Stimulated activated CD4-positive, alpha-beta T cell treated with anti-CD3 and anti-CD28 coated beads, Interleukin-1b, Interleukin-23, amount 100 ng/mL, for 1 hour (primary cell): ENCODE measurements at places on chromosomes 5 and 9.

GRCh38 chr5:88951457-88951856 is 68.5 kb upstream of the MEF2C start:
- DNase-seq = no peak

DNA sequence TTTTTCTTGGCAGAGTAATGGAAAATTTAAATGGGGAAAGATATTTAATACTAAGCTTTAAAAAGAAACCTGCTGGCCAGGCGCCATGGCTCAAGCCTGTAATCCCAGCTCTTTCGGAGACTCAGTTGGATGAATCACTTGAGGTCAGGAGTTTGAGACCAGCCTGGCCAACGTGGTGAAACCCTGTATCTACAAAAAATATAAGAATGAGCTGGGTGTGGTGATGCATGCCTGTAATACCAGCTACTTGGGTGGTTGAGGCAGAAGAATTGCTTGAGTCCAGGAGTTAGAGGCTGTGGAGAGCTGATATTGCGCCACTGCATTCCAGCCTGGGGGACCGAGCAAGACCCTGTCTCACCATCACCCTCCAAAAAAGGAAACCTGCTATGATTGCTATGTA is 32.8 kb downstream of the TUT7 start:
- no peak for DNase-seq

DNA sequence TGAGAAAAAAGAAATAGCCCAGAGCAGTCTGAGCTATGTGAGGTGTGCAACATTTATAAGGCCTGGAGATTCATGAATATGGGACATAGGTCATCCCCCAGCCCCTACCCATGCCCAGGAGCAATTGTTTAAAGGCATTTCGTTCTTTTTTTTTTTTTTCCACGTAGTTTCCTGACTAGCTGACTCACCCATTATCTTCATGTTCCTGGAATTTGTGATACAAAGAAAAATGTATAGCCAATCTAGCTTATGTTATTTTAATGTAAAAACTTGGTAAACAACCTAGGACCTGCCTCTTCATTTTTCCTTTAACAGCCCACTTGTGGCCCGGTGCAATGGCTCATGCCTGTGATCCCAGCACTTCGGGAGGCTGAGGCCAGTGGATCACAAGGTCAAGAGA is 81.3 kb downstream of the OSTF1 start:
- no peak for DNase-seq

- DNase-seq = no peak
Measured at GRCh38 chr5:10607023-10607665, 43.3 kb downstream of the ANKRD33B start.

- no peak for DNase-seq
Measured at GRCh38 chr5:17359451-17360011, 138.5 kb upstream of the TAF11L2 start.

GRCh38 chr9:107068581-107068980 is 205.6 kb downstream of the ZNF462 start:
- no peak for DNase-seq

GRCh38 chr9:14097215-14097614 is 216.7 kb downstream of the NFIB start:
- DNase-seq = no peak

DNA sequence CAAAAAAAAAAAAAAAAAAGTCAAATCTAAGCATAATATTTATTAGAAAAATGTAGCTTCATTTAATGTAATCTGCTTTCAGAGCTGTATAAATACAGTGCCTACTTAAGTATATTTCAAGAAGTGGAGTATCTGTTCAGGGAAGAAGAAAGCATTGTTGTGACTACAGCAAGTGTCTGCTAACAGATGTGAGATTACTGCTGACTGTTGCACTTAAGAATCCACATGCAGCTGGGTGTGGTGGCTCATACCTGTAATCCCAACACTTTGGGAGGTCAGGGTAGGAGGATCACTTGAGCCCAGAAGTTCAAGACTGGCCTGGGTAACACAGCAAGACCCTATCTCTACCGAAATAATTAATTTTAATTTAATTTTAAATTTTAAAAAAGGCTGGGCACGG is 19.0 kb downstream of the KDM3B start:
- DNase-seq = no peak

DNA sequence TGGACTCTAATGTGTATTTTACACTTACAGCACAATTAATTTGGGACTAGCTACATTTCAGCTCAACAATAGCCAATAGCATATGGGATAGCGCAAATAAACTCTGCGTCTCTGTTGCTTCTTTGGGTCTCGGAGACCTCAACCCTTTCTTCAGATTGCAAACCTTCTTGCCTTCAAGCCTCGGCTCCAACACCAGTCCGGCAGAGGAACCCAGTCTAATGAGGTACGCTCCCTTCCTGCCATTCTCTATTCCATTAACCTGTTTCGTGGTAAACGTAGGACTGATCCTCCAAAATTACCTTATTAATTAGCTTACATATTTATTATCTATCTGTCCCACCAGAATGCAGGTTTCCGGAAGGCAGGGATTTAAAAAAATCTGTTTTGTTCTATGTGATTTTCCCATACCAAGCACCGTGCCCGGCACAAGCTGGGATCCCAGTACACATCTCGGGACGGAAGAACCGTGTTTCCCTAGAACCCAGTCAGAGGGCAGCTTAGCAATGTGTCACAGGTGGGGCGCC is 525 bp upstream of the DAPK1 start:
- no peak for DNase-seq

DNA sequence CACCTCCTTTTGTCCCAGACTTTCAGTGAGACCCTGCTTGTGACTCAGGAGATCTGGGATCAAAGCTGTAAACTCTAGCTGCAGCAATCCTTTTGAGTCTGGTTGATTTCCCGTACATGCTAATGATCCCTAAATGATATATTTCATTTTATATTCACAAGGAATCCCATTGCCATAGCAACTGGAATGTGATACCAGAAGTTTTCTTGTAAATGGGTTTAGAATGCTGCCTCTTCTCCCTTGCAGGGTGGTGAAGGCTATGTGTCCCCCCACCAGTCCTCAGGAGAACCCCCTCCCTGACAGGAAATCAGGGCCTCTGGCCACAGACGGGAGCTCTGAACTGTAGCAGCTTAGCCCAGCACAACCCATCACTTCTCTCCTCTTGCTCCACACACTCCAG is 215.0 kb downstream of the FSTL4 start:
- no peak for DNase-seq

DNA sequence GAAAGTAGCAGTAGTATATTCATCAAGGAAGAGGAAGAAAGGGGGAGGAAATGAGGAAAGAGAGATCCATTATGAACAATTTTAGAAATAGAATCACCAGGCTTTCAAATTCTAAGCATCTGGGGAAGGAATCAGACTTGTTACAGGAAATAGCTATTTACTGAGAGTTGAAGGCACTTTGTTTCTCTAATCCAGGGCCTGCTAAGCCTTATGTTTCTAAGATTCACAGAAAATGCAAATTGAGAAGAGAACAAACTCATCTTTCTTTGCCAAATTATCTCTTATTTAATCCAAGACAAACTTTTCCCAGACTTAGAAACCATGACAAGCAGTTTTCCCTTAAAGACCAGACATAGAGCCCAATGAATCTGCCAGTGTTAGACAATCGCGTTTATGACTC is 528.0 kb upstream of the NMUR2 start:
- DNase-seq = no peak

DNA sequence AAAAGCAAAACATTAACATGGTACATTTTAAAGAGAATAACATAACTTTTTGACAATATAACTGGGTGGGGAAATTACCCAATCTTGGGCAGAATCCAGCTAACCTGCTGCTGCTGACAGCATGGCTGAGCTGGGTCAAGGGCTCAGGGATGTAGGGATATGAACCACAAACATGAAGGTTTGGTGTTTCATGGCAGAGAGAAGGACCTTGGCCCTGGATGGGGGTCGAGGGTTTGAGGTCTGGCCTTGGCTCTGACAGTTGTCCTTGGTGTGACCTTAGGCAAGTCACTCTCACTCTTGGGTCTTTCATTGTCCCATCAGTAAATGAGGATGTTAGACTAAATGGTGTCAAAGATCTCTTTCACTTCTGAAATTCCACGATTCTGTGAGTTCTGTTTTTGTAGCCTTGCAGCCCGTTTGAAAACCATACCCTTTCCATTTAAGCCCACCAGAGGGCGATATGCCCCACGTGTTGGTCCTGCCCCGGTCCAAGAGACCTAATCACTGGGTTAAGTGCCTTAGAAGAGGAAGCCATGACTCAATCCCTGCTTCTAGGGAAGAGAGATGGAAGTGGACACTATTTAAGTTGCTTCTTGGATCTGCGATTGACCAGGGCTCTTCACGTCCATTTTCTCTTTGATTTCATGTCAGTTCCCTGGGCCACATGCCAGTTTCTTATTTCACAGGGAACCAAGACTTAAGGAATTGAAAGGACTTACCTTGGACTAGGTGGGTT is 56.8 kb upstream of the TEX48 start:
- peak; percentile 50 for DNase-seq

DNA sequence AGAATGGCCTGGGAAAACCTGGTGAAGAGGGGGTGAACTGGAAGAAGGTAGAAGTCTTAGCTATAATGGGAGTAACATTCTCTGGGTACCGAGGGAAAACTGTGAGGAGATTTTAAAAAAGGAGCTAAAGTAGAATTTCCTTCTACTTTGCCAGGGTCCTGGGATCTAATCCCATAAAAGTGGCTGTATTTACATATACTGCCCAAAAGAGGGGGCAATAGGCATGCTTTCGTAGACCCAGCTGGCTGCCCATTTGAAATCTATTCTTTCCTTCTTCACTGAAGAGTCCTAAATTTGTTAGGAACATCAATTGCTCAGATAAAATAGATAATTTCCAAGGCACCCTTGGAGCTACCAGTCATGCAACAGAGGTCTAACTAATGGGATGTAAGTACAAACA is 159.2 kb downstream of the CDC42SE2 start:
- no peak for DNase-seq

DNA sequence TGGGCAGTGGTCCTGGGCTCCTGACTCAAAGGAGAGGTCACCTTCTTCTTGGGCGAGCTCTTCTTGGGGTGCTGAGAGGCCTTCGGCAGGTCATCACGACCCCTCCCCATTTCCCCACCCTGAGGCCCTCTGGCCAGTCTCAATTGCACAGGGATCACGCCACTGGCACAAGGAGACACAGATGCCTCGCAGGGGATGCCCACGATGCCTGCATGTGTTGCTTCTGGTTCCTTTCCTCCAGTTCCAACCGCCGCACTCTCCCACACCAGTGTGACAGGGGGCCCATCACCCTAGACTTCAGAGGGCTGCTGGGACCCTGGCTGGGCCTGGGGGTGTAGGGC is 1.3 kb downstream of the CEL start:
- no peak for DNase-seq

DNA sequence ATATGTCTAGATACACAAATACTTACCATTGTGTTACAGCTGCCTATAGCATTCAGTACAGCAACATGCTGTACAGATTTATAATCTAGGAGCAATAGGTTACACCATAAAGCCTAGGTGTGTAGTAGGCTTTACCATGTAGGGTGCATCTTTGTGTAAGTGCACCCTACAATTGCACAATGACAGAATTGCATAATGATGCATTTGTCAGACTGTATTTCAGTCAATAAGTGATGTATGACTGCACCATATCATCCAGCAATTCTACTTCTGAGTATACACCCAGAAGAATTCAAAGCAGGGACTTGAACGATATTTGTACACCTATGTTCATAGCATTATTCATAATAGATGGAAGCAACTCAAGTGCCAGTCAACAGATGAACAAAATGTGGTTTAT is 100.4 kb upstream of the SLC44A1 start:
- no peak for DNase-seq

- DNase-seq = no peak
Measured at GRCh38 chr5:150860246-150860821, 14.0 kb downstream of the IRGM start.

- DNase-seq = no peak
Measured at GRCh38 chr9:9963841-9964240, 649.0 kb downstream of the PTPRD start.

DNA sequence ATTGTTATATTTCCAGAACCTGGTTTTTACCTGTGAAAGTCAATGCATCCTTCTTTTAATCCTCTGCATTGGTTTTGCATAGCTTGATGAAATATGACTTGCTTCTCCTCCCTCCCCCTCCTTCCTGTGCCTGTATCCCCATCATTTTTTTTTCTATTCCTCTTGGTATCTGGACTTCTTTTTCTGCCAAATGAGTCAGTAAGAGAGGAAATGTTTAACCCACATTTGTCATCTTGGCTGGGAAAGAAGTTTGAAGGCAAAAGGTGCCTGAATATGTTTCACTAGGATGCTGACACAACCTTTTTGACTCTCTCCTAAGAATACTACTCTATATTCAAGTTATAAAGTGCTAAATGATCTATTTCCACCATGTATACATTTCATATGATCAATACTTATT is 35.5 kb upstream of the CDKN2B start:
- no peak for DNase-seq

DNA sequence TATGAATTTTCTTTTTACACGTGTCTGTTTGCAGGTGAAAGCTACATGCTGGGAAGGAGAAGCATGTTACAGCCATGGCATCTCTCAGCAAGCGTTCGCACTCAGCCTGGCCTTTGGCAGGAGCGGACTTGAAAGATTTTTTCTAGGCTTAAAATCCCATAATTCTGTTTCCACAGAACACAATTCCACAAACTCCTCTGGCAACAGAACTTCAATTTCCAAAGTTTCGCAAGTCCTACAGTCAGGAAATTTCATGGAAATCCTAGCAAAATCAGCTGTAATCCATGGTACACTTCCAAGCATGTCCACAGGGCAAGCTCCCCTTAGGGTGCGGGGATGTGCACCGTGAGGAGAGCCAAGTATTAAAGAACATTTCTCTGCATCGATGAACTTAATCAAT is 35.9 kb downstream of the SUB1 start:
- DNase-seq = no peak

DNA sequence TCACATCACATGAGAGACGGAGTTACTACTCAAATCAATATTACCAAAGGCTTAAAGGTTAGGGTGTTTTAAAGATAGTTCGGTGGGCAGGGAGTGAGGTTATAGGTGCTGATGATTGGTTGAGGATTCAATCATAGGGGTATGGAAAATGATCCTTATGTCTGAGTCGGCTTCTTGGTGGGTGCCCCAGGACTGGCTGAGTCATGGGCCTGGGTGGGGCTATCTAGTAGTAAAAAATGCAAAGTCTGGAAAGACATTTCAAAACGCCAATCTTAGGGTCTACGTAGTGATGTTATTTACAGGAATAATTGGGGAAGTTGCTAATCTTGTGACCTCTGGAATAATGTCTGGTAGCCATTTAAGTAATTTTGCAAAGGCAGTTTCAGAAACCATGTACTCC is 15.2 kb upstream of the SPIN1 start:
- DNase-seq = no peak

DNA sequence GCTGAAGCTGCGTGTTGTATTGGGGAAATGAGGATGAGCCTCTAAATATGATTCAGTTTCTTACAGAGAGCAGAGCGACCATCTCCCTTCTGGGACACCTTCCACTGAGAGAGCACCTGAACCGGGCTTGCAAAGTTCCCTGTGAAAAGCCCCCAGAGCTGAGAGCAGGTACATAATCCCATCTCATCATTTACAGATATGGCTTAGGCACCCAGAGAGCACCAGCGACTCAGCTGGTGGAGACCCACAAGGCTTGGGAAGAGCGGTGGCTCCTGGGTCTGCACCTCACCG is 324.3 kb upstream of the IRX4 start:
- DNase-seq = no peak

GRCh38 chr9:127855522-127855921 is 1.1 kb upstream of the ENG start:
- DNase-seq = no peak

- DNase-seq = no peak
Measured at GRCh38 chr9:36137392-36138004, 965 bp downstream of the GLIPR2 start.

- DNase-seq = no peak
Measured at GRCh38 chr5:167759057-167759821, 532.2 kb upstream of the WWC1 start.
